Umbilical cord (tissue), 2 donors: ENCODE measurements at places on chromosomes 7 and 10.
A peak's percentile ranks its signal among the peaks of the same experiment; 100 is the strongest.

DNA sequence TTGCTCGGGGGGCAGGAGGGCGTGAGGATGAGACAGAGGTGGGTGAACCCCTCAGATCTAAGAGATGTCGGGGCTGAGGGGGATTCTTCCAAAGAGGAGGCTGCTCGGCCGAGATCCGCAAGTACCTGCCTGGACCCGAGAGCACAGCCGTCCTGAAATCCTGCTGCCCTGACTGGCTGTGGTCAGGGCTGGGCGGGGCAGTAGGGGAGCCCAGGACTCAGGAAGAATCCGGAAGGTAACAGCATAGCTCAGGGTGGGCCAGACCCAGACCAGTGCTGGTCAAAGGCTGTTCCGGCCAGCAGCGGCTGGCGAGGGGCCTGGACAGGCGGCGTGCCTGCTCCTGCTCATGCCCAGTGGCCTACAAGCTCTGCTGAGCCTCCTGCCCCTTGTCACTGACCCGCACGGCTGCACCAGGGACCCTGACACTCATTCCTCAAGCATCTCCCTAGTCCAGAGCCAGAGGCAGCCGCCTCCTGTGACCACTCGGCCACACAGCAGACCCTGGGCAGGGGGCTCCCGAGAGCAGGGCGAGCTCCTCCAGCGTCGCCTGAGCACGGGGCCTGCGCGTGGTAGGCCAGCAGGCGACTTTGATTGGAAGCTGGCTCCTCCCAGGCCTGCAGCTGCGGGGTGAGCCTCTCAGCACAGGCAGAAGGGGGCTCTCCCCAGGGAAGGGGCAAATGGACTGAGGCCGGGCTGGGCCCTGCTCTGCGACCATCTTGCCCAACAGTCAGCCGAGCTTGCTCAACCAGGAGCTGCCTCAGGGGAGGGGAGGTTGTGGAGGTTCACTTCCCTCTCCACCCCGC, 3.1 kb upstream of the ADAP1 start:
- DNase-seq: no peak

GRCh38 chr7:117458977-117459583, 20.7 kb upstream of the CFTR start:
- DNase-seq: peak; percentile 52

- no peak for DNase-seq
Observed at GRCh38 chr7:12291870-12292269, 80.8 kb downstream of the TMEM106B start.

GRCh38 chr7:28749638-28750037, 208.5 kb downstream of the TRIL start:
- no peak for DNase-seq

GRCh38 chr7:88500131-88500530, 193.4 kb upstream of the STEAP4 start:
- DNase-seq: peak; percentile 85

DNA sequence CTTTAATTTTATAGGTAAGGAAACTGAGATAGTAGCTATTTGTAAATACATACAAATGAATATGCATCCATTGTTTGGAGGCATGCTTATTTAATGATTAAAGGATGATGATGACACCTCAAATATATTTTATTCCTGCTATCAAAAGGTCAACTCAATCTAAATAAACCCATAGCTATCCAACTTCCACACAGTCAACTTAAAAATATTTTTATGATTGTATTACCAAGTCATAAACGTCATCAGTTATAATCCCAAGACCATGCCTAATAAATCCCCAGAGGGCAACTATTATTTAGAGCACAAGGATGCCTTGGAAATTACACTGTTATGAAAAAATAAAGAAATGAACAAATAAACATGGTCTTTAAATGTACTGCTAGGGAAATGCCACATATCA, 102.1 kb downstream of the MPP7 start:
- DNase-seq: no peak

DNA sequence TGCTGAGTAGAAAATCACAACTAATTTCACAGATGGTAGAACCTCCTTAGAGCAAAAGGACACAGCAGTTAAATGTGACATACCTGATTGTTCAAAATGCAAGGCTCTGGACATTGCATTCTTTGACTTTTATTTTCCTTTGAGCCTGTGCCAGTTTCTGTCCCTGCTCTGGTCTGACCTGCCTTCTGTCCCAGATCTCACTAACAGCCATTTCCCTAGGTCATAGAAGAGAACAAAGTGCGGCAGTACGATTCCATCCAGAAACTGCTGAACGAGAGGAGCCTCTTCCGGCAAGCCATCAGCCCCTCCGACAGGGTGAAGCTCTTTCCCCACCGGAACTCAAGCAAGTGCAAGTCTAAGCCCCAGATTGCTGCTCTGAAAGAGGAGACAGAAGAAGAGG, 186.9 kb downstream of the CFTR start:
- DNase-seq: no peak

- DNase-seq: no peak
Observed at GRCh38 chr10:344582-345200, 209.4 kb downstream of the ZMYND11 start.

DNA sequence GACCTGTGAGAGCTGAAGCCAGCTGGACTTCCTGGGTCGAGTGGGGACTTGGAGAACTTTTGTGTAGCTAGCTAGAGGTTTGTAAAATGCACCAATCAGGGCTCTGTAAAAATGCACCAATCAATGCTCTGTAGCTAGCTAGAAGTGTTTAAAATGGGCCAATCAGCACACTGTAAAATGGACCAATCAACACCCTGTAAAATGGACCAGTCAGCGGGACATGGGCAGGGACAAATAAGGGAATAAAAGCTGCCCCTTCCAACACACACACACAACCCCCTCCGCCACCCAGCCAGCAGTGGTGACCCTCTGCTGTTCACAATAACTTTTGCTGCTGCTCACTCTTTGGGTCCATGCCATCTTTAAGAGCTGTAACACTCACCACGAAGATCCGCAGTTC, 7.1 kb downstream of the ZNF511 start:
- no peak for DNase-seq

DNA sequence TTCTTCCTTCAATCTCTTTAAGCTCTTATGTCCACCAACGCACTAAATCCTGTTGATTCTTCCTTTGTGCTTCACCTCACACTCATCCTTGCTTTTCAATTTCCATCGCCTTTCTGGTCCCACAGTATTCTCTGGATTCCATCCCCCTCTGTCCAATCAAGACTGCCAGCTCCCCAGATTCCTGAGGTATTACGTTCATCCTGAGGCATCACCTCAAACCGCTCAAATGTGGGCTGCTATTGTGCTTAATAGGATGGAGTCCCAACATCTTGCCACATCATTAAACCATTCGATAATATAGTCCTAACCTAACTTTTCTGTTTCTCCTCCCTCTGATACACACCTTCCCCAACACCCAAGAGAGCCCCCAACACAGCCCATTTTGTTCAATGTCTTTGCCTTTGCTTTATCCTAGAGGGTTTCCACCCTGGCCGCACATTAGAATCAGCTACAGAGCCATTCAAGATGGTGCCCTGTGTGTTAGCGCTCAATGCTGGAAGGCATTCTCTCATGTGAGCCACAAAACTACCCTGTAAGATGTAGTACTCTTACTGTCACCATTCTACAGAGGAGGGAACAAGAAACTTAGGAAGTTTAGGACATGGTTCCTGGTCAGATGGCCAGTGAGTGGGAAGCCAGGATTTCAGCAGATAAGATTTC, 79.5 kb upstream of the LEP start:
- no peak for DNase-seq

GRCh38 chr10:79206300-79207095, 137.7 kb downstream of the ZMIZ1 start:
- no peak for DNase-seq

GRCh38 chr10:68560186-68560942, at the start of gene TET1:
Gene TET1 (plus strand): TSS chr10:68560337. CDS start chr10:68572339, 12,002 bp downstream.
- DNase-seq: peak; percentile 81

DNA sequence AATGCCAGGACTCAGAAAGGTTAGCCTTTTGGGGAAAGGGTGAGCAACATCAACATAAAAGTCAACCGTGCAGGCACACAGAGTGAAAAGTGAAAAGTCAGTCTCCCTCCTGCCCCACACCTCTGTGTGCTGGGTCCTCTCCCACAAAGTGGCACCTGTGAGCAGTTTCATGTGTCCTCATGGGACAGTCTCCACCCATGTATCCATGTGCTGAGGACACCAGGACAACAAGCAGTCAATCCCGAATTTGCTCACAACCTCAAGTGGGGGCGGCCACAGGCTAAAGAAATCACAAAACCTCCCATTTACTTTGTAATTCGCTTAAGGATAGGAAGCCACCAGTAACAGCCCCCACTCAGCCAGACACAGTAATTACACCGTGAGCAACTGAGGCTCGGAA, 97.4 kb downstream of the ARHGAP22 start:
- no peak for DNase-seq

GRCh38 chr10:118596426-118597124, 1.1 kb upstream of the PRLHR start:
- no peak for DNase-seq
